ENCODE measurements at places on chromosomes 16 and 17.
A peak's percentile ranks its signal among the peaks of the same experiment; 100 is the strongest.

GRCh38 chr16:27315333-27316037 lies 1.7 kb downstream of the IL4R start:
- DNase-seq: peak; percentile 63

DNA sequence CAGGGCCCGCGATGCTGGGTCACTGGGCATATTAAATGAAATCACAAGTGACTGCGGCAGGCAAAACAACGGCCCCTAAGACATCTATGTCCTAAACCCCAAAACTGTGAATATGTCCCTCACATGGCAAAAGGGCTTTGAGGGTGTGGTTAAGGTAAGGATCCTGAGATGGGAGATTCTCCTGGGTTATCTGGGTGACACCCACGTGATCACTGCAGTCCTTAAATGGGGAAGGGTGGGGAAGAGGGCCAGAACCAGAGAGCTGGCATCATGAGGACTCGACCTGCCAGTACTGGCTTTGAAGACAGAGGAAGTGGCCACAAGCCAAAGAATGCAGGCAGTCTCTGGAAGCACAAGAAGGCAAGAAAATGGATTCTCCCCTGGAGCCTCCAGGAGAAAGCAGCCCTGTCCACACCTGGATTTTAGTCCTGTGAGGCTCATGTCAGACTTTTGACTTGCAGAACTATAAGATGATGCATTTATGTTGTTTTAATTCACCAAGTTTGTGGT lies 12.5 kb downstream of the COTL1 start:
- no peak for DNase-seq

DNA sequence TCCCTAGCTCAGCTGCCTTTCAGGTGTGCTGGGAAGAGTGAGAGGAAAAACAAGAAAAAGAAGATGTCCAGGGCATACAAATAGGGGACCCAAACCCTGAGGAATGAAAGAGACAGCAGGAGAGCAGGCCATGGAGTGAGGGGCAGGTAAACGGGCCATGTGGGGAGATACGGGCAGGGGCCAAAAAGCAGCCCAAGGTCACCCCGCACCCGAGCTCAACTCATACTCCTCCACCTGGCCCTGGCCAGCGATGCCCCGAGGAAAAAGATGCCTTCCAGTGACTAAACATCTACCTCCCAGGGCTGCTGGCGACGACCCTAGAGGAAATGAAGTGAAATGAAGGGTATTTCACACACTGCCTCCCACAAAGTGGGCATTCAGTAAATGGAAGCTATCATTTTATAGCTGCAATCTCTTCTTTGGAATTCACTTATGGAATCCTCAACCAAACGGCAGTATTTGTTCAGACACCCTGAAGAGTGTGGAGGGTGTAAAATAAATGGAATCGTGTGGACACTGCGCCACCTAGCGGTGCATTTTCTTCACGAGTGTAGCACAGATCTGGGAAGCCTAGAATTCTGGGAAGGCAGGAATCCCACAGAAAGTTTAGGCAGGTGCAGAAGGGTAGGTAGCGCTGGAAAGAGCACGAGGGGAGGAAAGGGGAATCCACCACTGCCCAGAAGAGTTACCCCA lies 14.9 kb downstream of the ELAC2 start:
- DNase-seq: no peak

DNA sequence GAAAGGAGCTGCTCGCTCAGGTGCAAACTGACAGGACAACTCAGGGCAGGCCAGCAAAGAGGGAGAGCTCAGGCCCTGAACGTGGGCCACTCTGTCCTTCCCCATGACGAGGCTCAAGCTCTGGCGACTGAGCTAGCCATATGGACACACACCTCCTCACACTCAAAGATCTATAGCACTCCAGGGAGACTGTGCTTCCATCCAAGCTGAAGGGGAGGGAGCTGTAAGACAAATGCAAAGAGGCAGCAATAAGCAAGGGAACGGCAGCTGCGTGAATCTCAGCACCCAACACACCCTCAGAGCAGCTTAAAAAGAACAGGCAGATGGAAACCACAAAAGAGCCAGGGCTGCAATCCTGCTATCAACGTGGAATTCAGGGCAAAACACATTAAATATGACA lies 13.5 kb downstream of the NUDT16L1 start:
- no peak for DNase-seq

DNA sequence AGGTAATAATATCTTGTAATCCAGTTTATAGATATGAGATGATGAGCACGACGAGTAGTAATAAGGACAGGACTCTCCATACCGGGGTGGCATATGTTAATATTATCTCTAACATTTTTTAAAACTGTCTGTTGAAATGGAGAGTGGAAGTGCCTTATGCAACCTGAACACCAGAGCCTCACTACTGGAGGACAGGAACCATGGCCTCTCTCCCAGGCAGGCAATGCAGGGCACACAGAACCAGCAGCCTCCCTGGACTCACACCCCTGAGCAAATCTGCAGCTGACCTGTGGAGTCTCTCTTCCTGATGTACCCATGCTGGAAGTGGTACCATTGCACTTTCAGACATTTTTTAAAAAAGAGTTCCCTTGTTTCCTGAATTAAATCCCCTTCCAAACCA lies 55.2 kb upstream of the ERN1 start:
- no peak for DNase-seq

DNA sequence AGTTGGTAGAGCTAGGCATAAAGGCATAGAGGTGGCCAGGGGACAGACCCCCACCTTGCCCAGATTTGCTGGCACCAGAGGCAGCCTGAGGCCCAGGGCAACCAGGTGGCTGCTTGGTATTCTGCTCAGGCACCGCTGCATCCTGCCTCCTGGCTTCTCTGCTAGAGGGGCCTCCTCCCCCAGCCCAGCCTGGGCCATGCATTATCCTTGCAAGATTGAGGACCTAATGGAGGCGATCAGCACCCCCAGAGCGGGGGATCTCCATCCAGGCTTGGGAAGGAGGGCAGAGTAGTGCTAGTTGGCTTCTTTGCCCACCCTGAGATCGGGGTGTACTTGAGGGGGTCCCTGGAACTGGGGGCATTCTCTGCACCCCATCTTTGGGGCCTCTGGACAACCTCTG lies 23.8 kb downstream of the CDK5RAP3 start:
- DNase-seq: no peak

- no peak for DNase-seq
Observed at GRCh38 chr16:4487955-4488498, 11.8 kb downstream of the HMOX2 start.

DNA sequence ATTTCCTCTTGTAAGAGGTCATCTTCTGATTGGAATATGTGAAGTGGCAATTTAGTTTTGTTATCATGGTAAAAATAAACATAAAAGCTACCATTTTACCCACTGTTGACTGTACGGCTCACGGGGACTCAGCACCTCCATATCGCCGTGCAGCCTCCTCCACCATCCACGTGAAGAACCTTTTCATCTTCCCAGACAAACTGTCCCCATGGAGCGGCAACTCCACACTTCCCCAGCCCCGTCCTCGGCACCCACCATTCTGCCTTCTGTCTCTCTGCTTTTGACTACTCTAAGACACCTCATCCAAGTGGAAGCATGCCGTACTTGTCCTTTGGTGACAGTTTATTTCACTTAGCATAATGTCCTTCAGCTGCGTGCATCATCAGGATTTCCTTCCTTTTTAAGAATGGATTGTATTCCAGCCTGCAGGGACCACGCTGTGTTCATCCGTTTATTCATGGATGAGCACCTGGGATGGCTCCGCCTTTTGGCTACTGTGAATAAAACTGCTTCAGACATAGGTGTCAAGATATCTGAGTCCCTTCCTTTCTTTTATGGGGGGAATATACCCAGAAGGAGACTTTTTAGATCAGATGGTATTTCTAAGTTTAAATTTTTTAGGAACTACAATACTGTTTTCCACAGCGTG lies 14.3 kb downstream of the FBXO31 start:
- no peak for DNase-seq

- peak; percentile 3 for DNase-seq
Observed at GRCh38 chr16:56262148-56262547, 70.9 kb downstream of the GNAO1 start.

DNA sequence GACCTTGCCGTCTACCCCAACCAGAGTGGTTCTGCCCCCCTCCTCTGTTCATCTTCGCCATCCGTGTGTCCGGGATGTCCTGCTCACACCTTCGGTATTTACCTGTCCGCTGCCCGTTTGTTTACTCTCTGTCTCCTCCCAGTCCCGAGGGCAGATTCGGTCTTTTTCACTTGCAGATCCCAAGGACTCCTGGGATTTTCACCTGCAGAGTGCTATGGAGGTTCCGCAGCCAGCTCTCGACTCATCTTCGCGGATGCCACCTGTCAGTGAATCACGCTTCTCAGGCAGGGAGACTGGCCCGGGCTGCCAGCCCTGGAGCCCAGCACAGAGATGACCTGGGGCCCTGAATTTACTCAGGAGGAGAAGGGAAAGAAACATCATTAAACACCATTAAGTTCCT lies 8.1 kb downstream of the CRISPLD2 start:
- DNase-seq: no peak

DNA sequence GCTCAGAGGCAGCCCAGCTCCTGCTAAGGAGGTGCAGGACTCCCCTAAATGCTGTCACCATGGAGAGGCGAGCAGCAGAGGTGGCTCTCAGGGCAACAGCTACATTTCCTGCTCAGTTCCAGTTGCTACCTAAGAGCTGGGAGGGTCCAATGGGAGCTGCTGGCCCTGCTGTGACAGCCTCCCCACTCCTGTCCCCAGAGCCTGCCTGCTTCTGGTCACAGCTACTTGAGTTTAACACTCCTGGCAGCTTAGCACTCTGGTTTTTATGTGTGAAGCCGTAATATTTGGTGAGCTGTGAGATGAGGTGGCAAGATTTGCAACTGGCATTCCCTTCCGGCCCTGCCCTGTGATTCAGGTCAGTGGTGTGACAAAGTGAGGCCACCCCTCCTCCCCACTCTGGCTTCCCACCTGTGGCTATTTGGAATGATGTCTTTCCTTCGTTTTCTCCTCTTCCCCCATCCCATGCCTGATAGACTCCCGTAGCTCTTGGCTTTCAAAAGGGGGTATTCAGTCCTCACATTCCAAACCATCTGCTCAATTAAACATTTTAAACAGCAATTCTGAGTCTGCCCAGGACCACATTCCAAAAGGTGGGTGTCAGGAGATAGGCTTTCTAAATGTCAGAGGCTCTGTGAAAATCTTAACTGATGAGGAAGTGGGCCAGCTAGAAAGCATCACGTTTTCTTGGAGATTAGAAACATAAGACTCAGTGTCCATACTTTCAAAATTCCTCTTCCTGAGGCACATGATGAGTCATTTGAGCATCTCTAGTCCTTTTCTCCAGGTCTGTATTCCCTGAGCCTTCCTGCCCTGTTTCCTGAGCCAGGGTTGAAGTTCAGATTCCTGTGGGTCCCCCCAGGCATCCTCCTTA lies 42.6 kb upstream of the SKAP1 start:
- no peak for DNase-seq

DNA sequence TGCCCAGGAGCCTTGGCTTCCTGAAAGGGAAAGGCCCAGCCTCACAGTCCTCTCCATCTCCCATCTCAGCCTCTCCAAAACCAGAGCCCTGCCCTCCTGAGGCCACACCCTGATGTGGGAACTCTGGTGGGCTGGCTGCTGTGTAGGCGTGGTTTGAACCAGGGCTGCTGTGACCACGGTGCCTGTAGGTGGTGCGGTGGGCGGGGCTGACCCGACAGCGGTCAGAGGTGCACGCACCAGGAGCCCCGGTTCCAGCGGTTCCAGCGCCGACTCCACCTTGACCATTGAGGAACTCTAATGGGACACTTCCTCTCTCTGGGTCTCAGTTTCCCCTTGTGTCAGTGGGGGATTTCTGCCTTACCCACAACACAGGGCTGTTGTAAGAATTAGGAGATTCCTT lies 2.4 kb downstream of the RAP1GAP2 start:
- DNase-seq: no peak

- no peak for DNase-seq
Observed at GRCh38 chr17:2963332-2964027, 99.9 kb downstream of the OR1D5 start.

DNA sequence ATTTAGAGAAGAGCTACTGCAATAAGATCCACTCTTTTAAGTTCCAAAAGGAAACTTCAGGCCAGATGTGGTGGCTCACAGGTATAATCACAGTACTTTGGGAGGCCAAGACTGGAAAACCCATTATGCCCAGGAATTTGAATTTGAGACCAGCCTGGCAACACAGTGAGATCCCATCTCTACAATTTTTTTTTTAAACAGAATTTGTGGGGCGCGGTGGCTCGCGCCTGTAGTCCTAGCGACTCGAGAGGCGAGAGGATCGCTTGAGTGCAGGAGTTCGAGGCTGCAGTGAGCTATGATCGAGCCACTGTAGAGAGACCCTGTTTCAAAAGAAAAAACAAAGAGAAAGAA lies 793 bp downstream of the COG7 start:
- DNase-seq: no peak

GRCh38 chr16:73071131-73071940 lies 23.4 kb upstream of the ZFHX3 start:
- DNase-seq: no peak

DNA sequence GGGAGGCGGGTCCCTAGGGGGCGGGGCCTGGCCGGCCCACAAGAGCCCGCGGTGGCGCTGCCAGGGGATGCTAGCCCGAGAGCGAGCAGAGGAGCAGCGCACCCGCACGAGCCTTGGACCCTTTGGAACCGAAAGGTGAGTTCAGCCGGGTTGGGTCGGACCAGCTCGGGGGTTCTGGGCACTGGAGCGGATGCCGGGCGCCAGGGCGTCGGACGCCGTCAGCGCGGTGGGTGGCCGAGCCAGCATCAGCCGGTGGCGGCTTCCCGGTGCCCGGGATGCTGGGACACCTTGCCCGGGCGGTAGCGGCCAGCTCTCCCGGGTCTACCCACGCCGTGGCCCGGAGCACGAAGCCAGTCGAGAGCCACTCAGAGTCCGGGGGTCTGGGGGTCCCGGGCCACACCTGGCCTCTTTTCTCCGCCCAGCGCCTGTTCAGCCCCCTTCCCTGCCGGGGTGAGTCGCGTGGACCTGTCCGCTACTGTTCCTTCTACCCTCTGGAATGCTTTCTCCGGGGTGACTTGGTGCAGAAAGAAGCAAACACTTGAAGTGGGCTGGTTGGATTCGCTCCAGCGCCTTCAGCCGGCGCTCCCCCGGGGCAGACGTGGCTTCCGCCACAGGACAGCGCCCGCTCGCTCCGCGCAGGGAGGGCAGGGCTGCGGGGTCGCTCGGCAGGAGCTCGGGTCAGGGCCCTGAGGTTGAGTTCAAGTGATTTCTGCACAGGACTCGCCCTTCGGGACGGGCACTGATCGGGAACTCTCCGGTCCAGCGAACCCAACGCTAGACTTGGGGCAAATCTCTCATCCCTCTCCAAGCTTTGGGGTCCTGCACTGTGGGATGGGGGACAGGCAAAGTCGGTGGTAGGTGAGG lies at the start of gene SCNN1G:
Gene SCNN1G (plus strand): TSS at position 67 of the 864 bp plus-strand sequence. CDS start 3,527 bp downstream, outside the sequence.
- DNase-seq: no peak

Data from stimulated activated CD8-positive, alpha-beta memory T cell treated with anti-CD3 and anti-CD28 coated beads, Interleukin-7, amount 100 ng/mL, for 48 hours (primary cell).